ENCODE measurements at places on chromosomes 2 and 18.

DNA sequence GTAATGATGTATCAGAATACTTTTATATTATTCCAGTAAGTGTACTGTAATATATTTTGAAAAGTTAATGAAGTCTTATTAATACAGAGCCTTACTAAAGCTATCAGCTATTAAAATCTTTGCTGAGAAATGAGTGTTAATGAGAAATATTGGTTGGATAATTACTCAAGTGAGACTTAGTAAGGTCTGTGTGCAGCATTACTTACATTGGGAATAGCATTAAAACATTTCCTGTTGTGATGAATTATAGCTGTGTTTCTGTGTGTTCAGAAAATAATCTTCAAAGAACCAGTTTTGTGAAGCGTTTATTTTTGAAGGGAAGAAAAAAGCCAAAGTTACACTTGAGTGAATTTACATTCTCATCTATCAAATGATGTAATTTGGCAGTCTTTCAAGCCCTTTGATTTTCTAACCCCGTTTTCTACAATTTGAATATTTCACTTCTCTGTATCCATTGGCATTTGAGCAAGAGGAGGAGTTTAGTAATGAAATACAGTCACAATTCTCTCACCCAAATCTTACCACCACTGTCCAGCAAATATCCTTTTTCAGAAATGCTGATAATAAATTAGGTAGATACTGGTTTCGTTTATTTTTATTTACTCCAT is 123.5 kb upstream of the BOD1L2 start:
- no peak for DNase-seq

DNA sequence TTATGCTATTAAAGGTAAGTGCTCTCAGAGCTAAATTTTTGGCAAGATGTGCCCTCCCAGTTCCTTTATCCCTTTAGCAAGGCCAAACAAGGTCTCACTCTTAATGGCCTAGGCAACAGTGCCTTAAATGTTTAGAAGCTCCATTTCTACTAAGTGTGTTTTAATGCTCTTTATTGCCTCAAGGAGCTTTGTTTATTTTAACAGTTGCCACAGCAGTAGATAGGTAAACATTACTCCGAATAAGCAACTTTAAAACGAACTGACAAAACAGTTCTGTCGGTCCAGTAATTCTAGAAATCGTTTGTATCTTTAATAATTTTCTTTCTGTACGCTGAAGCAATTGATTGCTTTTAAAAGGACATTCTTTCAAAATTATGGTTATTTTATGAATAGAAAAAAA is 74.5 kb downstream of the PIEZO2 start:
- no peak for DNase-seq

GRCh38 chr18:63676526-63677323 is 15.0 kb upstream of the SERPINB3 start:
- DNase-seq, result no peak

DNA sequence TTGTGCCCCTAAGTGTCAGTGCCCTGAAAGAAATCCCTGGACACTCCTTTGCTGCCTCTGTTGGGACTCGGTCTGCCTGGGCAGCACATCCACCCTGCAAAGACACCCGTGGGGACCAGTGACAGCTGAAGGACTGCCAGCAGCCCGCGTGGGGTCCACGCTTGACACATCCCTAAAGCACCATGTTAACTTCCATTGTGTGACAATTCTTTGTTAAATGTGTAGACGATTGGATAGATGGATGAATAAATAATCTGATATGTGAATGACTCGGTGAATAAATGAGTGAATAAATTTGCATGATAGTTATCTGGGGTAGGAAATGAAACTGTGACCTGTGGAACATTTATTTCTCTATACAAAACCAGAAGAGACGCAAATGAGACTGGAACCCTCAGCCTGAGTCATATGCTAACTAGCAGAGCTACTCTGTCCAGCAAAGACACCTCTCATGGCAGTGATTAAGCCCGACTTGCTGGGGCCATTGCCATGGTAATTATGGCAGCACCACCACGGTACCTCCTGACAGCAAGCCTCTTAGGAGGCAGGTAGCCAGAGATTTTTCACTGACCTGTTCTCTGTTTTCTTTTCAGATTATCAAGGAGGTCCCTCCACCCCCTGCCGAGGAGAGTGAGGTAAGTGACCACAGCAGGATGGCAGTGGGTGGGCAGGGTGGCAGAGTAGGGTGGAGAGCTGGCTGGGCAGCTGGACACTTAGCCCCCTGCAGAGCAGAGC is 156.8 kb downstream of the ANTXR1 start:
- DNase-seq, result no peak

GRCh38 chr2:225764346-225764745 is 364.8 kb downstream of the NYAP2 start:
- no peak for DNase-seq

Measured in NCI-H1694 treated with DMSO at 0.1 percent for 48 hours (cell line).